ENCODE measurements at places on chromosomes 2 and 18.

DNA sequence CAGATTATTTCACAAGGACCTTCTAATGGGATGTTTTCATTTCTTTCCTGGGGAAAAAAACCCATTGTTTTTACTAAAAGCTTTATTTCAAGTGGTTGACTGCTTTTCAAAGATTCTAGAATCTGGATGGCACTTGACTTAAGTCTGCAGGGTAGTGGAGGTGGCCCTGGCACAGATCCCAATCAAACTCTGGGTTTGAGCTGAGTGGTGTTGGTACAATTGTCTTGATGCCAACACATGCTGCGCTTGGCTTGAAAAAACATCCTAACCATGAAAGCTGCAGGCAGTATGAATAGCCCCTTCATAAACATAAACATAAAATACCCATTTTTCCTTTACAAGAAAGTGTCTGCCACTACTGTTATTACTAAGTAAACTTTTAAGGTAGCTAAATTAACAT lies 3.6 kb downstream of the PAPOLG start:
- no peak for DNase-seq

GRCh38 chr2:207107551-207107950 lies 58.2 kb downstream of the KLF7 start:
- DNase-seq = no peak

- DNase-seq = no peak
Measured at GRCh38 chr2:150789376-150789905, 302.0 kb upstream of the RND3 start.

- DNase-seq = no peak
Measured at GRCh38 chr2:96239091-96239490, 26.7 kb downstream of the TMEM127 start.

DNA sequence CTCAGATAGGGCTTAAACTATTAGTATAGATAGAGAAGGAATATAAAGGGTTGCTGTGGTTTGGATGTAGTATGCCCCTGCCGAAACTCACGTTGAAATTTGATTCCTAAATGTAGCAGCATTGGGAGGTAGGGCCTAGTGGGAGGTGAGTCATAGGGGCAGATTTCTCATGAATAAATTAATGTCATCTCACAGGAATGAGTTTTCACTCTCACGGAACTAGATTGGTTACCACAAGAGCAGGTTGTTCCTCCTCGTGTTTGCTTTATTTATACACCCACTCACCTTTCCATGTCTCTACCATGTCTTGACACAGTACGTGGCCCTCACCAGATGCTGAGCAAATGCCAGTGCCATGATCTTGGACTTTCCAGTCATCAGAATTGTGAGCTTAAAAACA lies 218.2 kb downstream of the RBM43 start:
- DNase-seq = no peak

GRCh38 chr2:164697688-164698461 lies 76.6 kb upstream of the GRB14 start:
- DNase-seq = no peak

GRCh38 chr2:85854166-85854509 lies 34.7 kb downstream of the ST3GAL5 start:
- DNase-seq = no peak

DNA sequence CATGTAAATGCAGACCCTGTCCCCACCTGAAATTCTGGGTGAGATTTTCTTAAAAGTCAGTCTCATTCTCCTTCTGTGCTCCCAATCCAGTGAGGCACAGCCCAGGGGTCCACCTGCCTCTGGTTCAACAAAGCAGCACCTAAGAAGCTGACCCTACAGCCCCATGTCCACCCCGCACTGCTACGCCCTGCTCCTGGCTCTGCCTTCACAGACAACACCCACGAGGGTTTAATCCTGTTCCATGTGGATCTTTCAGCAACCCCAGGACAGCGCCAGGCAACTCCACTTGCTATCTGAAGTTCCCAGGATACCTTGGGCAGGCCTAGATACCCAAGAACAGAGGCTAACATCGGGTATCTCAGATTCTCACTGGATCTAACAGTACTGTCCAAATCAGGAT lies 44.9 kb downstream of the HDLBP start:
- DNase-seq = no peak

DNA sequence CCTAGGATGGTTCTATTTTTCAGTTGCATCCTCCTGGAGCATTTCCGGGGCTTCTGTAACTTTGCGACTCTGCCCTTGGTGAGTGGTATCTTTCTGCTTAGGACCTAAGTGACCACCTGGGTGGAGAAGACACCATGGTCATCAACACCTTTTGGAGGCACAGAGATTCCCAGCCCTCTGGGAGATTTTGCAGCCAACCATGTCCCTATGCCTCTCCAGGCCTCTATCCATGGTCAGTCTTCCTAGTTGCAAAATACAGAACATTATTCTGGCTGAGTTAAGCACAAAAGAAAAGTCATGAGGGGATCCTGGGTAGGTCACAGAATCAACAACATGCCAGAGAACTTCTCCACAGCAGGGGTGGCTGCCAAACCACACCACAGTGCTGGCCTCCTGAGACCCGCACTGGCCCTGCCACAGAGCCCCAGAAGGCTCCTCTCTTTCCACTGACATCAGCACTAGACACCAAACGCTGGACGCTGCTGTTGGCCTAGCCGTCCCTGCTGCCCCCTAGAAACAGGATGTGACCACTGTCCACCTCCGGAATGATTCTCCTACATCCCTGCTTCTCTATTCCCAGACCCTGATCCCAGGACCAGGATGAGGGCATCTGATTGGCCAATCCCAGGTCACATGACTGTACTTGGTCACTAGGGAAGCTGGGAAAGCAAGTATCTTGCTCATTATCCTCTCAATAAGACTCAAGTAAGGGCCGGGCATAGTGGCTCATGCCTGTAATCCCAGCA lies 47.7 kb downstream of the SMAD7 start:
- no peak for DNase-seq

All from T1000 (cell line).